Uterus (tissue), 4 donors: ENCODE measurements at places on chromosomes 5 and 9.

GRCh38 chr5:116951219-116951618 lies 376.6 kb upstream of the SEMA6A start:
- no peak for DNase-seq

GRCh38 chr5:20572614-20573013 lies 584.6 kb upstream of the CDH18 start:
- DNase-seq, result no peak

GRCh38 chr5:58924306-58924705 lies 341.4 kb downstream of the RAB3C start:
- no peak for DNase-seq

DNA sequence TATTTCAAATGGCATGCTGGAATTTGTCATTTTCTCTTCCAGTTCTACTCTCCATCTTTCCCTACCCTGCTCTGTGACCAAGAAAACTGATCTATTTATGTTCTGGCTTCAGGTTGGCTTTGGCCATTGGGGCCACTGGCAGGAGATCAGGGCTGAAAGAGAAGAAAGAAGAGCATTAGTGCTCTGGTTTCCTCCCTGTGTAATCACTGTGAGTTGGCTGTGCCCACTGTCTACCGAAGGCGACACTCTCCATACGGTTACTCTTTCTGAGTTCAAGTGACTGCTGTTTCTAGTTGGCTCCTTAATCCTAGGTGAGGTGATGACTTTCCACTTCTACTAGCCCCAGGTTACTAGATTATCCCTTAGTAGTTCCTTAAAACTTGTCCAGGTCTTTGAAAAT lies 372.6 kb downstream of the PRELID2 start:
- no peak for DNase-seq

DNA sequence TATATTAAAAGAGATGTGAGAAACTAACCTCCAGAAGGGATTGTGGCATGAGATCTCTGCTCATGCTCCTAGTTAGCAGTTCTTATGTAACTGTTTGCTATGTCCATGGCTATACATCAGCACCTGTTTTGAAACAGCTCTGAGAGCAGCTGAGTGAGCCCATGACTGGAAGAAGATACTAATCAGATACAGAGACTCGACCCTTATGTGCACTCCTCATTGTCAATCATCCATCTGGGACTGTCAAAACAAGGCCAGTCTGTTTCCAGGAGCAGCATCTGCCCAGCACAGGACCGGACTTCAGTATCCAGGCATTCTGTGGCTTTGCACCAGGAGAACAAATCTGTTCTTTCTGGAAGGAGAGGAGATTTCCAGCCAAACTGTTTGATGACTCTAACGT lies 77.7 kb downstream of the EFNA5 start:
- DNase-seq, result no peak

DNA sequence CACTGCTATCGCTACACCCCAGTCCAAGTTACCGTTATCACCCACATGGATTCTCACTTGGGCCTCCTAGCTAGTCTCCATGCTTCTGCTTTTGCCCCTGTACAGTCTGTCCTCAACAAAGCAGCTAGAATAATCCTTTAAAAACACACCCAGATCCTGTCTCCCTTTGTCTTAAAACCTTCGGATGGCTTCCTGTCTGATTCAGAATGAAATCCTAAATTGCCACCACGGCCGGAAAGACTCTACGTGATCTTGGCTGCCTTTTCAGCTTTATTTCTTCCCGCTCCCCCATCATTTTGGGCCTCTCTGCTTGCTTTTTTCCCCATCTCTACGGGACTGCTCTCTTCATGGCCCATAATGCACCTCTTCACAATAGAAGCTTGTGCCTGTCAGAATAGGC lies 33.4 kb downstream of the GDNF start:
- DNase-seq, result no peak
